Panc1 (cell line): ENCODE measurements at places on chromosomes 16 and 17. TPM values are rescaled to one million over a fixed set of nuclear protein-coding genes. Genes with fewer than 3 reads are reported as not detected.

DNA sequence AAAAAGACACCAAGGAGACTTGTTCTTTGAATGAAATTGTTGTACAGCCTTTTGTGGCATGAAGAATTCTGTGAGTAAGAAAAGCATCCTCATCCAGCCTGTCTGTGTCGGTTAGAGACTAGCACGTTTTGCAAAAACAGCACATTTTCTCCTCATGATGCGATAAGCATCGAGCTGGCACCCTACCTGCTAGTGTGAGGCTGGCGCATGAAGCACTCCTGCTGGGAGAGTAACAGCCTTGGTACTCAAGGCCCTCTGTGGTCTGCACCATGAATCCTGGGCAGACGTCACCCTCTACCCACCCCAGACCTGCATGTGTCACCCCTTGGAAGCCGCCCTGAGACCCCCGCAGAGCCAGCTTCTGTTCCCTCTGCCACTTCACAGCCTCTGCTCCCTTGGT is 92.6 kb upstream of the TMEM132E start:
- no peak for DNase-seq

DNA sequence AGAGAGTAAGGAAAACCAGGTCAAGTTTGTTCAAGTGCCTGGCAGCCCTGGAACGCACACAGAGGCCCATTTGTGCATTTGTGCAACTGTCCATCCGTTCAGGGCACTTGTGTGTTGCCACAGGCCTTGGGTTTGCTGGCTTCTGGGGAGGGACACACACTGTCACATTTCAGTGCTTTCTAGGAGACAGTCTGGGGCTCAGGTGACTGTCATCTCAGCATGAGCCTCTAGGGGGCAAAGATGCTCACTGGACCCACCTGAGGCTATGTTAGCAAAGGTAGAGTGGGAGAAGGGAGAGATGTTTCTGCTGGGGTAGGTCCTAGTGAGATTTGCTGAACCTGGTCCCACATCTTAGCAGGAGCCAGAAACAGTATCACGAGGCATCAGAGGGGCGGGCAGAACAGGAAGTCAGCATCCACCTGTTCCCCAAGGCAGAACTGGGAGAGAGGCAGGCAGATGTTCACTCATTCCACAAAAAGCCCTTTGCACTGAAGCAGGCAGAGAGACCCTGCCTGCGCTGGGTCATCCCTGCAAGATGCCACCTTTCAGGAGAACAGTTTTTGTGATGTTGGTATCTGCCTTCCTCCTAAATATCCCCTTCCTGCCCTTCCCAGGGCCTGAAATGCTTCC is 48.5 kb downstream of the RAI1 start:
- DNase-seq, result peak; percentile 20

DNA sequence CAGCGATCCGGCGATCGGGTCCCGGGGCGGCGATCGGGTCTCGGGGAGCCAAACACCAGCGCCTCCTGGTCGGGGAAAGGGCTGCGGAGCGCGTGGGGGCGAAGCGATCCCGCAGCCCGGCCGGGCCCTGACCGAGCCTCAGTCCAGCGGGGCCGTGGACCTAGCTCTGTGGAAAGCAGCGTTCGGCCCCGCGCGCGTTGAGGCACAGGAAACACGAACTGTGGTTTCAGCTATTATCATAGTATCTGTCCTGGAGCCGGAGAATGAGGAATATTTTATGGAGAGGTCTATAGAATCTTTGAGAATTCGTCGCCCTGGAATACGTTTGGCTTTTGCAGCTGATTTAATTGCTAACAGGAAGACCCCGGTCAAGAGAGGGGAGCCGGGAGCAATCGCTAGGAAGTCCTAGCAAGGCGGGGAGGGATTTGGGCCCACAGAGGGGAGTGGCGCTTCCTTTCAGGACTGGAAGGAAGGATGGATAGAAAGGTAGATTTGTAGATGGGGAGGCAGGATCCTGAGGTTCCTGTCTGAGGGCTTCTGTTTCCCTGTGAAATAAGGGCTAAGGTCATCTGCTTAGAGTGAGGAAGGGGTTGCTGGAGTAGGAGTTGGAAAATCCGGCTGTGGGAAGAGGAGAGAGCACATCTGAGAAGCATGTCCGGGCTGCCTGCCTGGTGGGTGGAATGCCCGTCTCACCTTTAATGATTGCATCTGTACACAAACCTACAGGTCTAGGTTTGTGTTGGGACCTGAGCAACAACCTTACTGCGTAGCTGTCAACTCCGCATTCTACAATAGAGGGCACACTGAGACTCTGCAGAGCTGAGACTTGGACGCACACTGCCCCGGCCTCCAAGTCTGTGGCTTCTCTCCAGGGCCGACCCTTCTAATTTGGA is 770 bp downstream of the CCNF start:
- DNase-seq, result no peak

- DNase-seq, result no peak
Measured at GRCh38 chr17:46274238-46274637, 20.7 kb upstream of the LRRC37A start.

GRCh38 chr16:11109566-11109965 is 146.4 kb downstream of the SOCS1 start:
- no peak for DNase-seq

Gene SLC52A1
- total RNA-seq, result 0.54 TPM
